Activated CD4-positive, alpha-beta T cell treated with anti-CD3 and anti-CD28 coated beads for 1 hour (primary cell): ENCODE measurements at places on chromosomes 16 and 17.

DNA sequence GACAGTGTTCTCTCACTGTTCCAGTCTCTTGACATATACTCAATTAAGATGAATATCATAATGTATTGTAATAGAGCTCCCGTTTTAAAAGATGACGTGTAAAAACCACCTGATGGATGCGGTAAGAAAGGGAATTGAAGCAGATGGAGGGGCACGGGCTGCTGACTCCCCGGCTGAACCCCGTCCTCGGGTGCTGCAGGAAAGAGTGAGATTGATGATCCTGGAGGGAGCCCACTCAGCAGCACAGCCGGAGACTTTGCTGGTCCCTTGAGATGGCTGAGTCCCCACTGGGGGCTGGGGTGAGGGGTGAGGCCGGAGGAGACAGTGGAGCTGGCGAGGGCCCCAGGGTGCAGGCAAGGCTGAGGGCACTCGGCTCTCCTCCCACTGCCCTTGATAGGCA, 217.4 kb downstream of the RPTOR start:
- no peak for DNase-seq

DNA sequence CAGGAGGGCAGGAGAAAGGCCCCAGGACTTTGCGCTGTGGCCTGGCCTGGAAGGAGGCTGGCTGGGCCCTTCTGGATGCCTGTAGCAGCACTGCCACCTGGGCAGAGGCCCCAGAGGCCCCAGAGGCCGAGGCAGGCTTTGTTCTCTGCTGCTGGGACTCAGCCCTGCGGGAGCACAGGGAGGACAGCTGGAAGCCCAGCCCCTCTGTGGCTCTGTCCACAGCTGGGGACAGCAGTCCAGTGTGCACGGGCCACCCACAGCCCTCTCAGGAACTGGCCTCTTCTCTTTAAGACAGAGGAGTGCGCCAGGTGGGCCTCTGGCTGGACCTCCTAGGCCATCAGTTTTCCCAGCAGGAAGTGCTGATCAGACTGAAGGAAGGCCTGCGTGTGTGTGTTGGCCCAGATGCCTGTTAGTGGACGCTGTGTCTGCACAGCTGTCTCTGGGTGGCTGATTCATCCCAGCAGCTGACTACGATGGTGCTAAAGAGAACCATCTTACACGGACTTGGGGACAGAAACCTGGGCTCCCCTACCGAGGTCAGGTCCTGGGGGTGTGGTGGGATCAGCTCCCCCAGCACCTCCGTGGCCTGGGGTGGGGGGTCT, 26.9 kb upstream of the ZNF750 start:
- DNase-seq: no peak

DNA sequence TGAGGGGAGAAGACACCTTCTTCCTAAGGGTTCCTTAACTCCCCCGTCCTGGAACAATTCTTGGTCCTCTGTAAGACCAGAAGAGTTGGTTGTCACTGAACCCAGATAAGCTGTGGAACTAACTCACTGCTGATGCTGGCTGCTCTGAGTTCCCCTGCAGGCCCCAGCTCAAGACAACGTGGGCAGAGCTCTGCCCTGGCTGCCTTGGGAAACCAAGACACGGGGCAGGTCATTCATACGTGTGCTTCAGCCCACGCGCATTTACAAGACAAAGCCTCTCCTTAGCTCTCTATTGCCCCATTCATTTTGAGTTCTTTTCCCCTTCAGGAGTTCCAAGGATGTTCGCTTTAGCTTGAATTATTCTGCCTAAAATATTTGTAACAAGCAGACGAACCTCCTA, 3.4 kb upstream of the NAT9 start:
- DNase-seq: no peak

DNA sequence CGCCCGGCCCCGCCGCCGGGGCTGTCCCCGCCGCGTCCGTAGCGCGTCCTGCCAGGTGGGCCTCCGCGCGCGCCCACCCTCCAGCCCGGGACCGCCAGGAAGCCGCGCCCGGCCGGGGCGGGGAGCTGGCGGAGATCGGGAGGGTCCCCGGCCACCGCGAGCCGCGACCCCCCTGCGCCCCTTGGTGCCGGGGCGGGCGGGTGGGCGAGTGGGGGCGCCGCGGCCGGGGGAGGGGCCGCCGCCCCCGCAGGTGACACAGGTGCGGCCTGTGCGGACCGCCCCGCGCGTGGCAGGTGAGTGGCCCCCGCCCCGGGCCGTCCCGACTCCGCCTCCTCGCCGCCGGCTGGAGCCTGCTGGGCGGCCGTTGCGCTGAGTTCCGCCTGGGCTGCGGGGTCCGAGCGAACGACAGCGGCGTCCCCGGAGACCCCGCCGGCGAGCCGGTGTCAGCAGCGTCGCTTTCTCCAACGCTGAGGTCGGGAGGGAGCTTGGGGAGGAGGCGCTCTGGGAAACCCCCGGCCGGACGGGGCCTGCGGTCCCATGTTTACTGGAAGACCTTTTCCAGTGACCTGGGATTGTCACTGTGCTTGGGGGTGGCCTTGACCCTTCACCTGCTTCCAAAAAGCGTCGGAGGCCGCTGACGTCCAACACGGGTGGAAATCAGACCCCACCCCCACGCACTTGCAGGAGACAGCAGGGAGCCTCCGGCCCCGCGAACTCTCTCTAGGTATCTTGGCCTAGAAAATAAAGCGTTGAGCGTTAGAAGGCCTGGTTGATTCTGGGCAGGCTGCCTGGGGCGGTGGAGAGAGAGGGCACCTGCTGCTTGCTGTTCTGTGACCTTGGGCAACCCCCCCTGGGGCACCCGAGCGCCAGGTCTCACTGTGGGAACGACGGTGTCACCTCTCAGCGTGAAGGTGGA, 542 bp downstream of the KLHL36 start:
- DNase-seq: peak; percentile 21

GRCh38 chr16:369275-369865, 968 bp downstream of the MRPL28 start:
- DNase-seq: no peak

GRCh38 chr16:59432896-59433295, 698.8 kb upstream of the GOT2 start:
- no peak for DNase-seq

DNA sequence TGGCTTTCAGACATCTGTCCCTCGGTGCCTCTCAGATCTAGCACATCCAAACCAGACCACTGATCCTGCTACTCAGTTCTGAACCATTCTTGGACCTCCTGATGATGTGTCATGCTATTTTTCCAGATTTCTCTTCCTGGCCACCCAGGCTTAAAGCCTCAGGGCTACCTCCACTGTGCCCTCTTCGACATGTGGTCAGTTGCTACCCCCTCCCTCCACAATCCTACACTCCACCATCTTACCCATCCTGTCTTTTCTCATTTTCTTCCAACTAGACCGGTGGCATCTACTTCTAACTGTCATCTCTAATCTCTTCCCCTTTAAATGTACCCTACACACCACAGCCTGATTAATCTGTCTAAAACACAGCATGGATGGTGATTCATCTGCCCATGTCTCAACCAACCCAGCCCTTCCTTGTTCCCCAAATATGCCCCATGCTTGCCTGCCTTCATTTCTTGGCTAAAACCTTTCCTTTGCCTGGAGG, 478.6 kb downstream of the SLC39A11 start:
- no peak for DNase-seq

- DNase-seq: no peak
Observed at GRCh38 chr17:48451489-48451888, 21.5 kb upstream of the SKAP1 start.

DNA sequence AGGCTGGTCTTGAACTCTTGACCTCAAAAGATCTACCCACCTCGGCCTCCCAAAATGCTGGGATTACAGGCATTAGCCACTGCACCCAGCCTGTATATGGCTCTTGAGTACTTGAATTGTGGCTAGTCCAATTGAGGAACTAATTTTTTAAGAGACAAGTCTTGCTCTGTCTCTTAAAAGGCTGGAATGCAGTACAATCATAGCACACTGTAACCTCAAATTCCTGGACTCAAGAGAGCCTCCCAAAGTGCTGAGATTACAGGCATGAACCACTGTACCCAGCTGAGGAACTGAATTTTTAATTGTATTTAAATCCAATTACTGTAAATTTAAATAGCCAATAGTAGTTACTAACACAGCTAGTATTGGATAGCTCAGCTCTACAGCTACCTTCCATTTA, 50.6 kb downstream of the MED13 start:
- DNase-seq: no peak

- no peak for DNase-seq
Observed at GRCh38 chr17:49995055-49995738, at the start of gene DLX3. Gene DLX3 (minus strand): TSS chr17:49995224. CDS start chr17:49994998, 226 bp downstream.

- DNase-seq: no peak
Observed at GRCh38 chr17:82023447-82024241, 539 bp downstream of the LRRC45 start.

GRCh38 chr17:32320847-32321246, 21.1 kb downstream of the C17orf75 start:
- no peak for DNase-seq

DNA sequence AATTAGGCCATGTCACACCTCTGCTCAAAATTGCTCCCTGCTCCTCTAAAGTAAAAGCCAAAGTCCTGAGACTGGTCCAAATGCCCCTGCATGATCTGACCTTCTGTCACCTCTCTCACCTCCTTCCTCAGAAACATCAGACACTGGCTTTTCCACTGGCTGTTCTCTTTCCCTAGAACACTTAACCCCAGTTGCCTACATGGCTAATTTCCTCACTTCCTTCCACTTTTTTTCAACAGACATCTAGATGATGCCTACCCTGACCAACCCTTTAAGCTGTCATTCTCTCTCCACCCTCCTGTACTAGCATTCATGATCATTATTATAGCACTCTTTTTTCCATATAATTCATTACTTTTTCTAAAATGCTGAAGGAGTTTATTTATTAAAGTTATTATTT, 31.0 kb downstream of the CCT6B start:
- no peak for DNase-seq

- no peak for DNase-seq
Observed at GRCh38 chr17:38361694-38362465, 10.2 kb downstream of the SOCS7 start.

DNA sequence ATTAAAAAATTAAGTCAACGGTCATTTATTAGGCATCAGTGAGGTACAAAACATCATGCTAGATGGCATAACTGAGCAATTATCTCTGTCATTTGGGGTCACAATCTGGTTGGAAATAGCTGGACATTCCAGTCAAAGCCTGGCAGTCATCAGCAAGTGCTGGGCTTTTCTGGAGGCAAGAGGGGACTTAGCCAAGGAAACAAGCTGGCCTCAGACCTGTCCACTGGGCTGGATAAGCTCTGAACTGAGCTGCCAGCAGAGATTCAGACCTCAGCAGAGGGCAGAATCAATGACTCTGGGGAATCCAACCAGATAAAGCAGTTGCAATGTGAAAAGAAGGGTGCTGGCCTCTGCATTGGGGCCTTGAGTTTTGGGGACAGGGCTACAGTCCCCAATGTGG, 161.9 kb upstream of the NOL11 start:
- DNase-seq: no peak

DNA sequence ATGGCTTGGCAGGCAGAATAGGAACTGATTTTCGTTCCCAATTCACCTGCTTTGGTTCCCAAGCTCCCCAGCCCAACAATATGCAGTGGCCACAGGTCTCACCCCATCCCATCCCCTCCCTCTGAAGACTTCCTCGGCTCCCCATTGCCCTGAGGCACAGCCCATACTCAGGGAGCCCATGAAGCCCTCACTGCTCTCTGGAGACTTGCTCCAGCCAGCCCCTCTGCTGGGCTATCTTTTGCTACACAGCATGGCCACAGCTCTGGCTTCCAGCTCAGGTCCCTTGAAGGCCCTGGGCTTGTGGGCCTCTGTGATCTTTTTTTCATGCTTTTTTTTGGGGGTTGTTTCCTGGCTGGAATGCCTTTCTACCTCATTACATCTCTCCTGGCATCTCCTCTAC, 8.5 kb upstream of the RNF222 start:
- DNase-seq: no peak

DNA sequence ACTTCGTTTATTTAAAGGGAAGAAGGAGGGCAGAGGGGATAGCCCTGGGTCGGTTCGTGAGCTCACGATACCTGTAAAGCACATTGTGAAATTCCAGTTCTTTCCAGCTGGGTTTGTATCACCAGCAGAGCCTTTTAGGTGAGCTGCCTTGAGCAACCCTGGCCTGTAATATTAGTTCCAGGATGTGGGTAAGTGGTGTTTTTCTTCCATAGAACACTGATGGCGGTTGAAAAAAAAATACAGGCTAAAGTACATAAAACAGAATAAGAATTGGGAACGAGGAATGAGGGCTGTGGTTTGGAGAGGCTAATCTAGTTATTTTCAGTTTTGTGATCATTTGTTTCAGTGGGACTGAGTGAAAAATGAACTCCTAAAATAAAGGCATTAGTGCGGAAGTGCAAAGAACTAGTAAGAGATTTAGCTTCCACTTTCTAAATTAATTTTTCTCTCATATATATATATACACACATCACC, 20.6 kb downstream of the HS3ST3B1 start:
- no peak for DNase-seq

DNA sequence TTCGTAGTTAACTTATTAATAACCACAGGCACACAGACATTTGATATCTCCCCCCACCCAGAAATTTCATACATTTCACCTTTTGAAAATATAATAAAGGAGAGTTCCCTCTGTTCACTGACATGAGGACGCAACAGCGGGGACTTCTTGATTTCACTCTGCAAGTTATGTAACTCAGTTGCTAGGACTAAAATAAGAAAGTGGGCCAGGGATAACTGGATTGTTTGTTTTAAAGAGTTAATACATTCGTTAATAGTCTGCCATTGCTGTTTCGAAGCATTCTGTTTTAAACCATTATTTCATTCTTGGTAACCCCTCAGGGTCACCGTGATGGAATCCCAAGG, 1.2 kb downstream of the RHOT1 start:
- no peak for DNase-seq

- DNase-seq: peak; percentile 69
Observed at GRCh38 chr16:2715519-2715918, 4.5 kb downstream of the PRSS27 start.

GRCh38 chr17:55391244-55391757, 30.3 kb downstream of the MMD start:
- no peak for DNase-seq

- DNase-seq: peak; percentile 28
Observed at GRCh38 chr17:17568772-17569195, 22.7 kb downstream of the PEMT start.

- DNase-seq: no peak
Observed at GRCh38 chr17:6244253-6244652, 174.1 kb downstream of the WSCD1 start.

DNA sequence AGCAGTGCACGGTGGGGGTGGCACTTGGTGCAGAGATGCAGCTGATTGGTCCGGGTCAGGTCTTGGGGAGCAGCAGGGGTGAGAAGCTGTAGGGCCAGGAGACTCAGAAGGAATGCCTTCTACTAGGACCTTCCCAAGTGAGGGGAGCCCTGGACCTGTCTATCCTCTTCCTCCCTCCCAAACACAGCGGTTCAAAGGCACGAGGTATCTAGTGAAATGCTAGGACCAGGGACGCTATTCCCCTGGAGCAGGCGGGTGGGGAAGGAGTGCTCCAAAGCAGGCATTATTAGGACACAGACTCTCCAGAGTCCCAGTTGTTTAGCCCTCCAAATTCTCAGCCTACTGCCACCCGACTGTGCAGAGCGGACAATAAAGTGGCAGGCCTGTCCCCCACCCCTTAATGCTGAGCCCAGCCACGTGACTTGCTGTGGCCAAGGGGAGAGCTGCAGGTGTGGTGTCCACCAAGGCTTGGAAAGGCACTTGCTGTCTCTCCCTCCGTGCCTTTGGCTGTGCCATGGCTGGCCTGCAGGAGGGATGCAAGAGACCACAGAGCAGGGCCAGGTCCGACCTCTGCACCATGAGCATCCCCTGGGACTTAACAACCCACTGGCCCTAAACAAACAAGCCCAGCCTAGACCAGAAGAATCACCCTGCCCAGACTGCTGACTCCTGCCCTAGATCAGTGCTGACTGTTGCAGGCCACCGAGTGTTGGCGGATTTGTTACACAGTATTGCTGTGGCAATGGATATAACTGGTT, 97.2 kb downstream of the TBC1D16 start:
- no peak for DNase-seq

GRCh38 chr17:72492494-72492893, 371.7 kb downstream of the SOX9 start:
- no peak for DNase-seq
